ENCODE measurements at places on chromosomes 1 and 21.

DNA sequence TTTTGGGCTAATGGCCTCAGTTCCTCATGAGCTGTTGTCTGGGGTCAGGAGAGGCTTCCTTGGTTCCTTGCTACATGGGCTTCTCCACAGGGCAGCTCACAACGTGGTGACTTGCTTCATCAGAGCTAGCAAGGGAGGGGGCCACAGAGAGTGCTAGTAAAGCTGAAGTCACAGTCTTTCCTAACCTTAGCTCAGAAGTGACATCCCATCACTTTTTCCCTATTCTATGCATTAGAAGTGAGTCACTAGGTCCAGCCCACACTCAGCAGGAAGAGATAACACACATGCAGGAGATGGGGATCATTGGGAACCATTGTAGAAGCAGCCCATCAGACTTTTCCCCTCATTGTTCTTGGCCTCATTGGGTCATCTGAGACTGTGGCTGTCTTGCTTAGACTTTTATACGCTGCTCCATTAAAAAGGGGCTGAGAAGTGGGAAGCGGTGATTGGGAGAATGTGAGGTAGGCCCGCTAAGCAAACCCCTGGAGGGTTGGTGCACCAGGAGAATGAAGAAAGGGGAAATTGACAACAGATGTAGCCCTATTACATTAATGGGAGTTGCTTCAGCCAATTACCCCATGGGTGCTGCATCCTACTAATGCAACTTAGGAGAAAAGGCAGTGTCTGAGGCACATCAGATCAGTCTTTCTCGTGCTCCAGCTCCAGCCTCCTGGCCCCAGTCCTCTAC lies 22.1 kb upstream of the IGSF21 start:
- DNase-seq: no peak

GRCh38 chr1:148162363-148162762 lies 10.3 kb upstream of the NBPF11 start:
- DNase-seq: no peak

DNA sequence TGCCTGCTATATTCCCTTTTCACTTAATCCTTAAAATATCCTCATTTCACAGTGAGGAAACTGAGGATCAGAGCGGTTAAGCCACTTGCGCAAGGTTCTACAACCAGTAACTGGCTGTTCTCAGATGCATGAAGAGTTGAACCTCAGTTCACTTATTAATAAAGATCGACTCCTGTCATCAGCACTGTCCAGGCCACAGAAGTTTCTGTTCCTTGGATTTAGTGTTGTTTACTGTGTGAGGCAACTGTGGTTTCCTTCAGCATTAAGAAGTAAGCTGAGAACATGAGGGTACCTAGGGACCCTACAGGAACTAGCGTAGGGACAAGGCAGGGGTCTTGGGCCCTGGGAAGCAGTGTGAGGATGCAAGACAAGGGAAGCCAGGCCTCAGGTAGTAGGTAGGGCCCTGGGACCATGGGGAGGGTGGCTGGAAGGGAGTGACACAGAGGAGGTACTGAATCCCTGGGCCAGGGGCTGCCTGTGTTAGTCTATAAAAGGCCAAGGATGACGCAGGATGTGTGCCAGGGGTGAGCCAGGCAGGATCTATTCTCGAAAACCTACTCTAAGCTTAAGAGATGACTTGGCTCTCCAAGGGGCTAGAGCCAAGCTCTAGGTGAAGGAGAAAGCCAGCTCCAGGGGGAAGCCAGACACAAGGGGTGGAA lies 181.2 kb upstream of the CSF3R start:
- no peak for DNase-seq

DNA sequence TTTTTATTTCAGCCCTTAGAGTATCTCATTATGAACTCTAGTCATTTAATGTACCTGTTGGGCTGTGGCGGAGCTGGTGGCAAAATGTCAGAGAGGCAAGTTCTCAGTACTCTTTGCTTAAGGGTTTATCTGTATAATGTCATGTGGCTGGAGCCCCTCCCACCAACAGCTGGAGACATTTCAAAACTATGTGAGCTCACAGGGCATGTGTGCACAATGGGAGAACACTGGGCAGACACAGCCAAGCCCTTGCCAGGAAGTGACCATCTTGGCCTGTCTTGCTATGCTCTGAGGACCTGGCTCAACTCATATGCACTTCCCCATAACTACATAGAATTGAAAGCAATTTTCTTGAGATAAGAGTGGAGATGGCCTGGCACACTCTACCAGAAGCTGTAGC lies 296.4 kb downstream of the PTPRU start:
- no peak for DNase-seq

- DNase-seq: no peak
Observed at GRCh38 chr21:36210779-36211659, 54.4 kb downstream of the DOP1B start.

GRCh38 chr1:108646648-108647269 lies 14.1 kb downstream of the HENMT1 start:
- DNase-seq: peak; percentile 37

DNA sequence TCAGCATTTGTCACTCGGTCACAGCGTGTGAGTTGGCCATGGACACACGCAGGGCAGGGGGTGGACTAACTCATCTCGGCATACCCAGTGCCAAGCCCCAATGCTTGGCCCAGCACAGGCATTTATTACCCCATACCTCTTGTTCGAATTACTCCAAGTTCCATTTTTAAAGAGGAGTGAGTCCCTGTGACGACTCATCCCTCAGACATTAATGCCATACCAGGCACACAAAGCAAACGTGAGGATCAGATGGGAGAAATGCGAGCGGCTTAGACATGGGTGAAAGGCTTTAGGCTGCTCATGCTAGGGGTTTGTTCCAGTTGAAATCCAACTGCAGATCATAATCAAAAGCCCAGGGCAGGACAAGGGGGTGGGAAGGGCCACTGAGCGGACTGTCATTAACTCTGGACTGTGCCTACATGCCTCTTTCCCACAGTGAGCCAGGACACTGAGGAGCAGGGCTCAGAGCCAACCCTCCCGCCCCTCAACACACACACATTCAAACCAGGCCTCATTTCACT lies 118.5 kb upstream of the NGF start:
- no peak for DNase-seq

DNA sequence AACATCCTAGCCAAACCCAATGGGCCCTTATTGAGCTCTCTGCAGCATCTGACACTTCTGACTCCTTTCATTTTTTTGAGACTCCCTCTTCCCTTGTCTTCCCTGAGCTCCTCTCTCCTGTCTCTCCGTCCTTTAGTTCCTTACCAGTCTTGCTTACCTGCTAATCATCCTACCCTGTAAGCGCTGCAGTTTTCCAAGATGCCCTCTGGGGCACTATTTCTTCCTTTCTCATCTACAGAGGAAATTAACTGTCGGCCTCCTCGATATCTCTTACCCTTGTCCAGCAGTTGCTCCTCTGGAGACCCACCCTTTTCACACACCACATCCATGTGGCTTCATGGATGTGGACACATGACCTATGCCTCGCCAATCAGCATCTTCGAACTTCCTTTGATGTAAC lies 6.8 kb downstream of the GPR161 start:
- DNase-seq: no peak

DNA sequence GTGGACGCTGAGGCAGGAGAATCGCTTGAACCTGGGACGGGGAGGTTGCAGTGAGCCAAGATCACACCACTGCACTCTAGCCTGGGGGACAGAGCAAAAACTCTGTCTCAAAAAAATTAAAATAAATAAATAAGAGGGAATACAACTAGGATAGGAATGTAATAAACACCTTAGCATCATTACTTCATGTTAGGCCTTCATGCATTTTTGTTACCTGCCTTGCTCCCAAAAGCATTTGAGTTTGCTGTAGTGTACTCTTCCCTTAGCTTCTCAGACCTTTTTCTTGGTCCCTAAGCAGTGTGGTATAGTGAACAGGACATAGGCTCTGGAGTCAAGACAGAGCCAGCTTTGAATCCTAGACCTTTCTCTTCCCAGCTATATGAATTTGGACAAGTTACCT lies 2.8 kb upstream of the OSCP1 start:
- DNase-seq: no peak

- peak; percentile 21 for DNase-seq
Observed at GRCh38 chr21:42010507-42011495, 641 bp upstream of the ZBTB21 start.

All from HTR-8/SVneo (cell line).